Body of pancreas (tissue), 4 donors: ENCODE measurements at places on chromosomes 12 and 14. TPM values are rescaled to one million over a fixed set of nuclear protein-coding genes. Genes with fewer than 3 reads are reported as not detected.

The PRR4 gene
- not detected for total RNA-seq

- peak; percentile 3 for DNase-seq
Observed at GRCh38 chr12:8823565-8824300, 1.3 kb downstream of the A2ML1 start.

DNA sequence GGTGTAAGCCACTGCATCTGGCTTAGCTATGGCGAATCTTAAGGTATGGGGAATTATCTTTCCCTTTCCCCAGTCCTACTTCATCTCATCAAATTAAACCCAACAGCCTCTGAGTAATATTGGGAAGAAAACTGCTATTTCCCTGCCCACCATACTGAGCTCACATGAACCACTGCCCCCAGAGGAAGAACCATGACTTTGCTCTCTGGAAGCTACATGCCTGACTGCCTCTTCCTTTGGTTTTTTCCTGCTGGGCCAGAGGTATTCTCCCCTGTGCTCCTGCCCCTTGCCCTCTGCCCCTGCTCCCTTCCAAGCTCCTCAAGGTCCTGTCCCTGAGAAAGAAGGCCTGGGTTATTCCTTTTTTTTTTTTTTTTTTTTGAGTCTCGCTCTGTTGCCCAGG, 15.2 kb downstream of the RILPL2 start:
- no peak for DNase-seq

DNA sequence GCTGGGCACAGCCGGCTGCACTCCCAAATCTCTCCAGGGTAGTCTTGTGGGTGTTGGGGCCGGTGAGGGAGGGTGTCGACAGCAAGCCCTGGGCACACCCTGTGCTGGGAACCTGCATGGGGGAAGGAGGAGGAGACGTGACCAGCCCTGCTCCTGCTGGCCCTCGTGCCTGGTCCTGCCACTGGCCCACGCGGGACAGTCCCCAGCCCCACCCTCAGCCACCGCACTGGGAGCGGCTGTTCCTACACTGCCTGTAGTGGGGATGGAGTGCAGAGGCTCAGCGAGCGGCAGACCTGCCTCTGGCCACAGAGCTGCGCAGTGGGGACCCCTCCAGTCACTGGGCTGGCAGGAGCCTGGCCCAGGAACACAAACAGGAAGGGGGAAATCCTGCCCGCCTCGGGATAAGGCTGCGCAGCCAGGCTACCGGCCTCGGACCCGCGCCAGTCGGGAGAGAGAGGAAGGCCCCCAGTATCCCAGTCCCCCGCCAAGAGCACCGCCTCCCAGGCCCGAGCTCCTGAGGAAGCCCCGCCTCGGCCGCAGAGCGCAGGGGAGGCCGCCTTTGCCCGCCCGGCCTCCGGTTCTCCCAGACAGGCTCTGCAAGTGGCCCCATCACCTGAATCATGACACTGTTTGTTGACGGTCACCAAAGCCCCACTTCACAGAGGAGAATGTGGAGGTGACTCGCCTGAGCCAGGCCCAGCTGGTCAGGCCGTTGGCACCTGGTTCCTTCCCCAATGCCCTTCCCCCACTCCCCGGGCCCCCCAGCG, 10.6 kb downstream of the AHNAK2 start:
- DNase-seq: no peak

The PMEL gene
- 2.6 TPM for total RNA-seq

- no peak for DNase-seq
Observed at GRCh38 chr12:29609431-29610215, 112.1 kb upstream of the OVCH1 start.

DNA sequence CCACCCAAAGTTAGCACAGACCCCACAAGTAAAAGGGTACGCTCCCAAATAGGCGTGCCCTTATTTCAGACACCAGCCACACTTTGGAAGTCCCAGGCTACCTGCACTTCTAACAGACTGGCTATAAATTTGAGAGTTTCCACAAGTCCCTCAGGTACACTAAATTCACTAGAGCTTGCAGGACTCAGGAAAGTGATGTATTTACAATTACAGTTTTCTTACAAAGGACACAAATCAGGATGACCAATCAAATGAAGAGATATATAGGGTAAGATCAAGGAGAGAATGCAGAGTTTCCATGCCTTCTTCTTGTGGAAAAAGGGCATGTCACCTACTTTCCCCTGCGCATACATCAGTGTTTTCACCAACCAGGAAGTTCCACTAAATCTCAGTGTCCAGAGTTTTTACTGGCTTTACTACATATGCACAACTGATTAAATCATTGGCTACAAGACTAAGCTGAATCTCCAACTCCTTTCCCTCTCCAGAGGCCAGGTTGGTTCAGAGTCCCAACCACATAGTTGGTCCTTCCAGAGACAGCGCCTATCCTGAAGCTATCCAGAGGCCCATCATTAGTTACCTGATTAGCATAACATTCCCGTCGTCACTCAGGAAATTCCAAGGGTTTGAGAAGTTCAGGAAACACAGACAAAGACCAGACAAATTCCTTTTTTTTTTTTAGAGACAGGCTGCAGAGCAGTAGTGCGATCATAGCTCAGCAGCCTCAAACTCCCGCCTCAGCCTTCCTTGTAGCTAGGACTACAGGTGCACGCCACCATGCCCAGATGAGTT, 84.2 kb downstream of the DENND5B start:
- DNase-seq: no peak

GRCh38 chr12:49554266-49554665, 13.7 kb downstream of the MCRS1 start:
- DNase-seq: no peak

DNA sequence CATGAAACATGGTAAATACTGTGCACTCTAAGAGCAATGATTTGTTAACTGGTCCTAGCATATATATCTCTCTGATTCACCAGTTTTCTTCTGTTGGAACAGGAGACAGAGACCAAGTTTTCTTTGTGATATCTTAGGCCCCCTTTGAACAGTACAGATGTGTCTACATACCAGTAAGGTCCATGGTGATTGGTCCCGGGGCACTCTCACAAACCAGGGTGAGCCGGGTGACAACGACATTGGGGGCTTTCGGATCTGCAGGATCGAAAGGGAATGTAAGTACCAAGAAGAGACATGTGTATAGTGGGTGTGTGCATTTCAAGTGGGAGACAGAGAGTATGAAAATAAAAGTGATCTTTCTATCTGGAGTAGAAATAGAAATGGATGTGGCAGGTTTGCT, 11.3 kb upstream of the ERP27 start:
- no peak for DNase-seq

DNA sequence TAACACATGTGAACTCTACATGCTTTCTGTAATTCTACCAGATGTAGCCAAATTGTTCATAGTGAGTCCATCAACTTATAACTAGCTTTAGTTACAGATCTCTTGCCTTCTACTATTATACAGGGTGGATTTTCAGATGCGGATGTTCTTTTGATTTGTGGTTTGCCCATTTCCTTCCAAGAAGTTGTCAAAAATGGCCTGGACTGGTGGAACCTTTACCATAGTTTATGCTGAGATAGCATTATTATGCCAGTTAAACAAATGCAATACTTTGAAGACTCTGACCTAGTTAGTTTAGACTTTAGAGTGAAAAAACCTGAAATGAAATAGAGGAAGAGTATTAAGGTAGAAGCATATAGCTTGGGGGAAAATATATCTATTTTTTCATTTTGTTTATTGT, 27.4 kb upstream of the CFL2 start:
- DNase-seq: no peak

The VTI1B gene
- 24.4 TPM for total RNA-seq

- no peak for DNase-seq
Observed at GRCh38 chr12:117105902-117106301, 6.7 kb upstream of the TESC start.

The PRICKLE1 gene
- 4.7 TPM for total RNA-seq
